ENCODE measurements at places on chromosomes 7 and 10. TPM values are rescaled to one million over a fixed set of nuclear protein-coding genes. Genes with fewer than 3 reads are reported as not detected.

- no peak for DNase-seq
Observed at GRCh38 chr7:12921751-12922345, 234.4 kb downstream of the ARL4A start.

Gene WASHC2A
- polyA plus RNA-seq: 64.5 TPM

Gene RBM20
- 4.5 TPM for polyA plus RNA-seq

- no peak for DNase-seq
Observed at GRCh38 chr7:112272921-112273561, 66.5 kb downstream of the ZNF277 start.

Gene DNA2
- polyA plus RNA-seq: 10.3 TPM

All from renal pelvis (tissue), 12 donors.